Ascending aorta (tissue), 2 donors: ENCODE measurements at places on chromosomes 4 and X. TPM values are rescaled to one million over a fixed set of nuclear protein-coding genes. Genes with fewer than 3 reads are reported as not detected.

DCAF16 gene
- 7.9 TPM for total RNA-seq

CT47B1 gene
- total RNA-seq, result not detected

C4orf50 gene
- total RNA-seq, result not detected

TLR3 gene
- 19.9 TPM for total RNA-seq

CLIC2 gene
- 34.3 TPM for total RNA-seq

DNA sequence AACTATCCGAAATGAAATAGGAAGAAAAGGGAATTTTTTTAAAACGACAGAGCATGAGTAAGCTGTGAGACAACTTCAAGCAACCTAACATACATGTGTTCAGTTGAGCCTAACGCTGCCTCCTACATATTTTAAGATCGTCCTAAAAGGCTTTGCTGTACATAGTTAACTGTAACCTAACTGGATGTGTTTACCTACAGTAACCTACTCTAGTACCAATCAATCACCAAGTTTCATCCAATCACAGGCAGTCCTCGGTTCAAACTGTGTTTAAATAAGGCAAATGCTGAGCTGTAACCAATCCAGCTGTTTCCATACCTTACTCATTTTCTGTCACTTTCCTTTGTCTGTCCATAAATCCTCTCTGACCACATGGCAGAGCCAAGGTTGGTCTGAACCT, 17.1 kb downstream of the RCHY1 start:
- DNase-seq, result no peak

- DNase-seq, result no peak
These were observed 45.5 kb downstream of the GLRB start for GRCh38 chr4:157121401-157121800.

GRCh38 chrX:11423362-11423818, 130.2 kb downstream of the AMELX start:
- DNase-seq, result peak; percentile 71

GRCh38 chr4:27016551-27016950, 155.9 kb downstream of the STIM2 start:
- no peak for DNase-seq

DNA sequence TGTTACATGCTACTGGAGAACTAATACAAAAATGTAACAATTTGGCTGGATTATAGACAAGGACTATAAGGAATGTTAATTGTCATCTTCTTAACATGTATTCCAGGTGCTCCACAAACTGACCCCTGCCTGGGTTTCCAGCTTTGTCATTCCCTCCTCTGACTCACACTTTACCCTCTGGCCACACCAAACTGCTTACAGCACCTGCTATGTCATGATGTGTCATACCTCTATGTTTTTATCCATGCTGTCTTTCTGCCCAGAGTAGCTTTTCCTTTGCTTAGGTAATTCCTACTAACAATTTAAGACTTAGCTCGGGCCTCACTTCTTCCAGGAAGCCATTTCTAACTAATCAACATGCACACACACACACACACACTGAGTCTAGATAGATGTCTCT, 14.0 kb upstream of the SHROOM4 start:
- DNase-seq, result no peak

- DNase-seq, result no peak
These were observed 47.7 kb upstream of the MGST2 start for GRCh38 chr4:139617702-139618490.
